ENCODE measurements at places on chromosomes 11 and 22.

DNA sequence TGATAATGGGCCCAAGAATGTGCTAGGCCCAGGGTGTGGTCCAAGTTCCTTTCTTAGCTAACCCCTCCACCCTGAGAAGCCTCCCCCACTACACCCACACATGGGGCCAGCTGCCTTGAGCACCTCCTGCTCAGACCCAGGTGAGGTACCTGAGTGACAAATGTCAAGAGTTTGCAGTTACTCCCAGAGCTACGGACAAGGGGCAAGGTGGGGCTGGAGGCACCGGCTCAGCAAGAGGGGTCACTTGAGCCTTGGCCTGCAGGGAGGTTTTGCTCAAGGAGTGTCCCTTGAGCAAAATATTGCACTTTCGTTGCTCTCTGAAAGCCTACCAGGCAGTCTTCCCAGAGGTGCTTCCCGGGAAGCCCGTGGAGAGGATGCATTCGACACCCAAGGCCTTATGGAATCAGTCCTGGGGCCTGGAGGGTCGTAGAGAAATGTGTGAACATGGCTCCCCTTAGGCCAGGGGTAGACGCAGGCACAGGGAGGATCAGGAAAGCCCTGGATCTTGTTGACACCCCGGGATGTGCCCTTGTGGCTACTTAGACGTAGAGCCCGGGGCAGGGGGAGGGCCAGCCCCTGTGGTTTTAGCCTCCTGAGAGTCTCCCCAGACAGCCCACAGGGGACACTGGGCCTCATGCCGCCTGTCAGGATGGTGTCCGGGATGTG is 114.2 kb downstream of the KCNQ1 start:
- no peak for DNase-seq

- DNase-seq: peak; percentile 42
Observed at GRCh38 chr11:65857500-65857852, 504 bp downstream of the CFL1 start.

- no peak for DNase-seq
Observed at GRCh38 chr11:86220653-86221052, 23.9 kb upstream of the EED start.

- DNase-seq: no peak
Observed at GRCh38 chr11:113504071-113504470, 28.9 kb upstream of the DRD2 start.

DNA sequence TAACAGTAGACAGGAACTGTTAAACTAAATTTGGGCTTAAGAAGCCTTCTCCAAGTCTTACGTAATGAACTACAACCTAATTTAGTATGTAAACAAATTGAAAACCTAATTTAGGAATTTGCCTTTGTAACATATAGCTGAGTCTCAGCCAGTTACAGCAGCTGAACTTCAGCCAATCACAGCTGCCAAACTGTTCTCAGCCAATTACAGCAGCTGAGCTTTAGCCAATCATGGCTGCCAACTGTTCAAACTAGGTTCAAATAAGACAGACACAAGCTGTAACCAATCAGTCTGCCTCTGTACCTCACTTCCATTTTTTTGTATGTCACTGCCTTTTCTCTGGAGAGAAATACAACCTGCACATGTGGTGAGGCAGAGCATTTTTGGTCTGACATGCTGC is 95.0 kb upstream of the CD44 start:
- DNase-seq: no peak

DNA sequence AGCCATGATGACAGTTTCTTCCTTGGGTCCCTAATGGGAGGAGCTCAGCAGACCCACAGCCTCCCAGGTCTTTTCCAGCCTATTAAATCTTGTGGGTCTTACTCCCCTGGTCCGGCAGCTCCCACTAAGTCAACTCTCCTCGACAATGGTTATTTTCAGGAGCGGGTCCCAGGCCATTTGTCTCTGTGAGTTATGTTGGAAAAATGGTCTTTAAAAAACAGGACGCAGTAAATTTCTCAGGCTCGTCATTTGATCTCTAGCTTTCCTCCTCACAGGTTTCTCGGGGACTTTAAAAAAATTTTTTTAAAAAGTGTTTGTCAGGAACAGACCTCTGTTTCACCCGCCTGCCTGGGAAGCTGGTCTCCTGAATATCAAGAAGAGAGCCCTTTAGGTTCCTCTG is 397.5 kb upstream of the NARS2 start:
- no peak for DNase-seq

DNA sequence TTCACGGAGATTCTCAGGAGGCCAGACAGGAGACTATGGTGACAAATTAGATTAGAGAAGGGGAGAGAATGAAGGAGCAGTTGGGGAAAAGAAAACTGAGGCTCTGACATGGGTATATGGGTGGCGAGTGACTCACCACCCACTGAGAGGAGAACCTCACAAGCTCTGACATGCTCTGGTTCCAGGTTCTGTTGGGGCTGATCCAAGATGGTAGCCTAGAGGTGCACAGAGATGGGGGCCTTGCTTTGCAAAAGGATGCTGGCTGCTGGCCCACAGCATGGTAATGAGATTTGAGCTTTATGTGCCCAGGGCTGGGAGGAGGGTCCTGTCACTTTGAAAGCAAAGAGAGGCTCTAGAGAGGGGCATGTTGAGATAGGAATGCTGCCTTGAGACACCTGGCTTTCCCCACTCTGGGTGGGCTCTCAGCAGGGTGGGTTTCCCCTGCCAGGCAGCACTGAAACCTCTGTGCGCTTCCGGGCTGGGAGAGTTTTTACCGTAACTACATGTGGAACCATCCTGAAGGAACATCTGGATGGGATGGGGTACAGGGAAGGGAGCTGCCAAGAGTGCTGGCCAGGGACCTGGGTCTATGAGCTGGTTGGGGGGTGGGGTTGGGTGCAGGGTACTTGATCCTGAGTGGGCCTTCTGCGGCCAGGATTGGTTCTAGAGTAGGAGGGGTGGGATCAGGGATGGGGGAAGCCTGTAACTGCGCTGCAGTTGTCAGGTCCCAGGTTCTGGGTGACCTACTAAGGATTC is 1.2 kb upstream of the GRK2 start:
- no peak for DNase-seq

DNA sequence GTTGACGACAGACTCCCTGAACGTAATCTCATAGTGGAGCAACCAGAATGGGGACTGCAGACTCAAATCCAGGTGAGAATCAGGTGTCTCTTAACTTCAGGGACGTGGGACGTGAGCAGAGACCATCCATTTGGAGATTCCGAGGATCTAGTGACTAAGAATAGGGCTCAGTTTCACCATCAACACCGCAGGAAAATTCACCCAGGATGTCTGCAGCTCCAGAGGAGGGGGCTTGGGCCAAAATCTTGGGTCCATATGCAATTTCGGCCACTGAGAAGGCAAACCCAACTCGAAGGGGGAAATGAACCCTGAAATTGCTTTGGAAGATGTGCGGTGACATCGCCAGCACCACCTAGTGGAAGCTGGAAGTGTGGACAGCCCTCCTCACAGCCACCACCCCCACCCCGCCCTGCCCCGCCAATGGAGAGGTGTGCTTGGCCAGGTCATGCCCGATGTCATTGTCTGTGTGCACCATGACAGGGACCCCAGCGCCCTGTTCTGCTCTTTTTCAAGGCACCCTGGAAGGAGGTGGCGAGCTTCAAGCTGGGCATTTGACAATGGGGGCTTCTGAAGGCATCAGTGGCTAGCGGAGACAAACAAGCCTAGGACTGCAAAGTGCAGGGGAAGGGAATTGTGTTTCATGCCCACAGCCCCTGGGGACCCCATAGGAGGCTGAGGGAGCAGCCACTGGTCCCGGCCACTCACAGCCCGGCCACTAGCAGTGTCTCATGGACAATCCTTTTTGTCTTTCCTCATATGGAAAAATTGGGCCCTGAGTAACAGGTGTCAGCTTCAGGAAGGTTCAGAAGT is 24.8 kb downstream of the APOL1 start:
- peak; percentile 43 for DNase-seq

DNA sequence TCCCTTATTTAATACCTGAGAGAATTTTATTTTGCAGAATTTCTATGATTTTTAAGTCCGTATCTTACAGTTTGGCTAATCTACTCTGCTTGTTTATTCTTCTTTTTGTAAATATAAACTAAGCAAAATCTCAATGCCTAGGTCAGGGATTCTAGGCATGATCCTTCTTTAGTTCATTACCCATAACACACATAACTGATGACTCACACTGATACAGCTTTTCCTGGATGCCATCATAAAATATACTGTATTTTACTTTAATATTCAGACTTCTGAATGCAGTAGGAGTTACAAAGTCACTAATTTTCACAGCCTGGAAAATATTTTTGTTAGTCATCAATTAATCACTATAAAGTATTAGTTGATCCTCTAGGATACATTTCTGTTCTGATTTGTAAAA is 898.2 kb upstream of the RAG2 start:
- no peak for DNase-seq

GRCh38 chr11:108198833-108199232 is 23.6 kb downstream of the NPAT start:
- DNase-seq: no peak

DNA sequence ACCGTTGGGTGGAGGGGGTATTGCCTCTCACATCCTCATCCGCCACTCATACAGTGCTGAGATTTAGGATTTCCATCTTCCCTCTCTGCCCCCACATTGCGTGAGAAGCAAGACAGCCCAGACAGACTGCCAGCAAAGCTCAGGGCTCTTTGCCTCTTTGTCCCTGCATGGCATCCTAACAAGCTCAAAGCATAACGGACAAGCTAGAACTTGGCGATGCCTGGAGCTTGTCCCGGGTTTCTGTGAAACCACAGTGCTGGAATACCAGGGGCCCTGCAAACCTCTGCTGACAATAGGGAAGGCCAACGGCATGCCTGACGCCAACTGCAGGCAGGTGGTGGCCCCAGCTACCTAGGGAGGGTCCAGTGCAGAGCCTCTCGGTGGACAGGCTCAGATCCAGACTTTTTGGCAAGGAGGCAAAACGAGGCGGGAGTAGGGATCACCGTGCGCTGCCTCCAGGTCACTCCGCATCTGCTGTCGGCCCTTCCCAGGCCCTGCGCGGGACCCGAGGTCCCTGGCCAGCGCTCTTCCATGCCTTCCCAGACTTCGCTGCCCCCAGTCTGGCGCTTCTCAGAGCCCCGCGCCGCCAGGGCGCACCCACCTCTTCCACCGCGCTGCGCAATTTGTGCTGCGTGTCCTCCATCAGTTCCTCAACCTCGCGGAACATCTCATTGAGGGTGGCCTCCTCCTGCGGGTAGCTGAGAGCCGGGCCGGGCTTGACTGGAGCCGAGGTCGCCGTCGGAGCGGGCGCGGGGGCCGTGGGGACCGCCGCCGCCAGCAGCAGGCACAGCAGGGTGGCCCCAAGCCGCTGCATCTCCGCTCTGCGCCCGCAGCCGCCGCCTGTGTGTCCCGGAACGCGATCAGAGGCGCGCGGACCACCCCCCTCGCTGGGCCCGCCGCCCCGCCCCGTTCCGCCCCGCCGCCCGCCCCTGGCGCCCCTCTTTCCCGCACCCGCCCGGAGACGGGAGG is at the start of gene DKK3:
DKK3 (minus strand) TSS at position 858 of the 969 bp plus-strand sequence; CDS start at position 814, 44 bp downstream.
- DNase-seq: no peak

GRCh38 chr22:48410536-48410935 is 1417.1 kb downstream of the BRD1 start:
- no peak for DNase-seq

DNA sequence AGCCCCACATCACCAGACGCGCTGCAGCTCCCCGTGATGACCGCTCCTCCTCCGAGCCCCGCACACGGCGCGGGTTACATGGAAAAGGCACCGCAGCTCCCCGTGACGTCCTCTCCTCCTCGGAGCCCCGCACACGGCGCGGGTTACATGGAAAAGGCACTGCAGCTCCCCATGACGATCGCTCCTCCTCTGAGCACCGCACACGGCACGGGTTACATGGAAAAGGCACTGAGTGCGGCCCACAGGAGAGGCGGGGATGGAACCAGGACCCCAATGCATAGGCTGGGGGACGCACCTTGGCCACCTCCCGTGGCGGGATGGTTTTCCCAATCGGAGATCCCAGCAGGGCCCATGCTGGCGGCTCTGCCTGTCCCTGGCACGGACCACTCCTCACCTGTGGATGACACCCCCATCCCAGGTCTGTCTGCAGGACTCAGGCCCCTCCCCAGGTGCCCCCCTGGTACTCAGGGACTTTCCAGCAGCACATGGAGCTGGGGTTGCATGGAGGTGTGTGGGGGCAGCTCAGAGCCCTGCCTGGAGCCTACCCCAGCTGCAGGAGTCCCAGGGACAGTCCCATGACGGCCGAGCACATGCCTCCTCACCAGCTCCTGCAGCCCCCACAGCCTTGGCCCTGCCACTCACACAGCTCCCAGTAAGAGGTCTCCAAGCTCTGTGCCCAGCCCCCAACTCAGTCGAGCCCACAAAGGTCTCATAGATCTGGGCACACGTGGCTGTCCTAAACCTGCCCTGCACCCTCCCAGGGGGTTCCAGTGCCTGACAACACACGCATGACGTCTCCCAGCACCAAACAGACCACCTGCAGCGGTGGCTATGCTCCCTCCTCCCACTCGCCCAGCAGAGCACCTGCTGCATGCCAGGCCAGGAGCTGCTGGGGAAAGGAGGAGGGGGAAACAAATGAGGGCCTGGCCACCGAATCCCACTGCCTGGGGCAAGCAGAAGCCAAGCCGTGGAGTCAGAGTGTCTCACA is 166.6 kb downstream of the BRD1 start:
- no peak for DNase-seq

- no peak for DNase-seq
Observed at GRCh38 chr11:128291007-128291406, 296.4 kb downstream of the ETS1 start.

DNA sequence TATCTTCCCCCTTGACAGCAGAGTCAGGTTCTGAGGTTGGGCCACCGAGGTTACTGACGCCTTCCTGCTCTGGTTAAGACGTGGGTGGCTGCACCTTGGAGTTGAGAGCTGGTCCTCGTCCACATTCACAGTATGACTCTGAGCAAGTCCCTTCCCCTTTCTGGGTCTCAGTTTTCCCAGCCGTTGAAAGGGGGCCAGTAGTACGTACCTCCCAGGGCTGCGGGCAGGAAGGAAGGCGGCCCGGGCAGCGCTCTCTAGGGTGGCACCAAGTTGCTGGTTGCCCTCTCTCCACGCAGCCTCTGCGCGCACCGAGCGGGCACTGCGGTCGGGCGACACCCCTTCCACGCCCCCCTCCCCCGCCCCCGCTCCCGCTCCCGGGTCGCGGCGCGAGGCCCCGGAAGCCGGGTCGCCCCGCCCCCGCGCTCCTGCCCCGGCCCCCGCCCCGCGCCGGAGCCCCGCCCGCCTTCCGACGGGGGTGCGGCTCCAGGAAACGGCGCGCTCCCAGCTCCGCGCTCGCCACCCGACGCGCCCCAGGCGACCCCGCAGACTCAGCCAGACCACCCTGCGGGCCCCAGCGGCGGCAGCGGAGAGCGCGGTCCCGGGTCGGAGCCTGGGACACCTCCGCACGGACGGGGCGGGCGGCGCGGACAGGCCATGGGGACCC is at the start of gene EHBP1L1:
EHBP1L1 (plus strand) TSS at position 486 of the 664 bp plus-strand sequence. CDS start 250 bp downstream, outside the sequence.
- DNase-seq: peak; percentile 43

DNA sequence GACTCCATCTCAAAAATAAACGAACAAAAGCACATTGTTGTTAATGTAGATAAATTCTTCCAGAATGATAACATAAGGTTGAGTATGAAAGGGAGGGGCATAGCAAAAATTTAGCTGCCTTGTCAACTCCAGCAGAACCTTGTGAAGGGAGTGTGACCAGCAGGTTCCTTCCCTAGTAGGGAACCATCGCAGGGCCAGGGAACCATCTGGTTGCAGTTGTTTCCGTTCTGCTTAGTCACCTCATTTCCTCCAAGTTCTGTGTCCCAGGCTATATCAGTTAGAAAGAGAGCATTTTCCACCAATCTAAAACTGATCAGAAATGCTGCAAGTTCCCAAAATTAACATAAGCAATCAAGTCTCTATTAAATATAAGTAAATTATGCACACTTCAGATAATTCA is 126.7 kb upstream of the BLID start:
- no peak for DNase-seq

- no peak for DNase-seq
Observed at GRCh38 chr11:103887001-103887658, 149.3 kb upstream of the DDI1 start.

GRCh38 chr11:24389575-24389974 is 107.3 kb upstream of the LUZP2 start:
- DNase-seq: no peak

All from stimulated activated CD8-positive, alpha-beta memory T cell treated with anti-CD3 and anti-CD28 coated beads, Interleukin-15, amount 100 ng/mL, for 1 hour (primary cell).